ENCODE measurements at places on chromosomes 6 and 20. TPM values are rescaled to one million over a fixed set of nuclear protein-coding genes. Genes with fewer than 3 reads are reported as not detected.
A peak's percentile ranks its signal among the peaks of the same experiment; 100 is the strongest.

DNA sequence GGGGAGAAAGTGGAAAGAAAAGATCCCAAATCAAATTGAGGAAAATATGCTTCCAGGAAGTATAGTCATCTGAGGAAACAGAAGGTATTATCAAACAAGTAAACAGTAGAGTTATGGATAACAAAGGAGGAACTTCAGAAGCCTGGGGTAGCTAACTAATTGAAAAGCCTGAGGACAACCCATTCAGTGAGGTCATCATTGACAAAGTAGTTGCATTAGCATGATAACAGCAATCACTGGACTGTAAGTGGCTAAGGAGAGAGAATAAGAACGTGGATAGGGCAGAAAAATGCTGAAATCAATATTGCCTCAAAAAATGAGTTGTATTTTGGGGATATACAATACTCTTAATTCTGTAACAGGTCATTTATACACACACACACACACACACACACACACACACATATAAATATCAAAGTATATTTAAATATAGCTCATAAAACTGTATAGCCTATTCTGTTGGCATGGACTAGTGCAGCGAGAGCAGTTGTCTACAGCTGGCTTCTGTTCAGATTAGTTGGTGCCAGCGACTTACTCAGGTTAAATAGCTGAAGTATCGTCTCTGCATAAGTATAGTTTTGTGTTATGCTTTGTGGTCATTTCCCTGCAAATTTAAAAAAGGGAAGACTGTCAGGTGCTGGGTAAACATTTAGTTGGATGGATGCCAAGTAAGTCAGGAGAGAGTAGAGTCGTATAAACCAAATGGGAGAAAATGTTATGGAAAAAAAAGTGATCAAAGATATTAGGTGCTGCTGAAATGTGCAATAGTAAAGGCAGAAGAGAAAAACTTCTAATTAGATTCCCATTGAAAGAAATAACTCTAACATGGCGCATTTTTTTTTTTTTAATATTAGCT is 33.8 kb upstream of the CTAGE9 start:
- DNase-seq = no peak

GRCh38 chr20:53576195-53576580 is 17.5 kb downstream of the ZNF217 start:
- DNase-seq = no peak

The SLC4A11 gene
- total RNA-seq = 0.08 TPM

The SLC22A23 gene
- 13.6 TPM for total RNA-seq

GRCh38 chr6:84639396-84639795 is 125.0 kb downstream of the TBX18 start:
- DNase-seq = no peak

The SPTLC3 gene
- 0.38 TPM for total RNA-seq

The KHDC1L gene
- not detected for total RNA-seq

- no peak for DNase-seq
Observed at GRCh38 chr6:81861281-81861680, 108.8 kb upstream of the TENT5A start.

GRCh38 chr6:8872589-8872988 is 437.2 kb upstream of the SLC35B3 start:
- DNase-seq = no peak

The RNF182 gene
- total RNA-seq = 0.11 TPM

DNA sequence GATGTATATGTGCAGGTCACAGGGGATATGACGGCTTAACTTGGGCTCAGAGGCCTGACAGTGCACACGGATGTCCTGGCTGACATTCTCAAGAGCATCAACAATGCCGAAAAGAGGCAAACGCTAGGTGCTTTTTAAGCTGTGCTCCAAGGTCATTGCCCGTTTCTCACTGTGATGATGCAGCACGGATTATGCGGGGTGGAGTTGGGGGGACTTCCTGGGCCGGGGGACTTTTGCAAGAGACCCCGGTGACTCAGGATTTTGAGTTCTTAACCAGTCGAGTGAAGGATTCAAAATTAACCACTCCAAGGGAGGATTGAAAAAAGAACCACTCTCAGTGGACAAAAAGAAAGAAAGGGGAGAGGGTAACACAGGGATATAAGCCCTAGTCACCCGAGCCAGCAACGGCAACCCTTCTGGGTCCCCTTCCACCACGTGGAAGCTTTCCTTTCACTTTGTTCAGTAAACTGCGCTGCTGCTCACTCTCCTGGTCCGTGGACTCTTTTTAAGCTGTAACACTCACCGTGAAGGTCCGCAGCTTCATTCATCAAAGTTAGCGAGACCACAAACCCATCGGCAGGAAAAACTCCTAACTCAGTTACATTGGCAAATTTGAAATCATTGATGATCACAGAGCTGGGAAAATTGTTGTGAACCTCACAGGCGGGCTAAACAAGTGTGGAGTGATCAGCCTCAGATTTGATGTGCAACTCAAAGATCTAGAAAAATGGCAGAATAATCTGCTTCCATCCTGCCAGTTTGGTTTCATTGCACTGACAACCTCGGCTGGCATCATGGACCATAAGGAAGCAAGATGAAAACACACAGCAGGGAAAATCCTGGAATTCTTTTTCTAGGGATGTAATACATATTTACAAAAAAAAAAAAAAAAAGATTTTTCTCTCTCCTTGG is 199.3 kb downstream of the ARID1B start:
- DNase-seq = no peak

DNA sequence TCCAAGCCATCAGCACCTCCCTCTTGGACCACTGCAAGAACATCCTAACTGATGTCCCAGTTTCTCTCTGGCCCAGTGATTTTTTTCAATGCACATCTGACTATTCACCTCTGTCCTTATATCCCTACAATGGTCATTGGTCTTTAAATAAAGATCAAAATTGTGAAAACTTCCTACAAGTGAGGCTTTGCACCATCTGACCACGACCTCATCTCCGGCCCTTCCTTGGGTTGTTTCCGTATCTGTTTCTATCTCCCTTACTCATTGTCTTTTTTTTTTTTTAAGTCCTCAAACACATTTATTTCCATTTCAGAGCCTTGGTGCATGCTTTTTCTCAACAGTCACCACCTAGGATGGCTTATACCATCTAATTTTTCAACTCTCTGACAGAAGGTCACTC is 88.1 kb downstream of the IPCEF1 start:
- no peak for DNase-seq

GRCh38 chr6:53358440-53359094 is 9.8 kb upstream of the ELOVL5 start:
- no peak for DNase-seq

DNA sequence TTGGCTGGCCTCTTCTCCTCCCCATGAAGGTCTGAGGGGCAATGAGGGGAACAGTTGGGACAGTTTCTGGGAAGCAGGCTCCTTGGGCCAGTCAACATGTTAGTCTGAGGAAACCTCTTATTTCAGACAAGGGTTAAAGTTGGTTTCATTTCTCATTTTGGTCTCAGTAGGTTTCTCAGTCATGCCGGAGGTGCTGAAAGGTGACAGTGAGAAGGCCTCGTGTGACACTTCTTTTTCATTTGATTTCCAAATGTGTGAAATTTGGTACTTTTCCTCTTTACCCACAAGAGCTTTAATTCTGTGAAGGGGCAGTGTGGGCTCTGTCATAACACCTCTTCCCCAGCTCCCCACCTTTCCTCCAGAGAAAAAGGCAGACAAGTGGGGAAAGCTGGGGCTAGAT is 7.5 kb upstream of the GLP1R start:
- DNase-seq = no peak

The FKBP1C gene
- total RNA-seq = not detected

The KIF25 gene
- total RNA-seq = not detected

DNA sequence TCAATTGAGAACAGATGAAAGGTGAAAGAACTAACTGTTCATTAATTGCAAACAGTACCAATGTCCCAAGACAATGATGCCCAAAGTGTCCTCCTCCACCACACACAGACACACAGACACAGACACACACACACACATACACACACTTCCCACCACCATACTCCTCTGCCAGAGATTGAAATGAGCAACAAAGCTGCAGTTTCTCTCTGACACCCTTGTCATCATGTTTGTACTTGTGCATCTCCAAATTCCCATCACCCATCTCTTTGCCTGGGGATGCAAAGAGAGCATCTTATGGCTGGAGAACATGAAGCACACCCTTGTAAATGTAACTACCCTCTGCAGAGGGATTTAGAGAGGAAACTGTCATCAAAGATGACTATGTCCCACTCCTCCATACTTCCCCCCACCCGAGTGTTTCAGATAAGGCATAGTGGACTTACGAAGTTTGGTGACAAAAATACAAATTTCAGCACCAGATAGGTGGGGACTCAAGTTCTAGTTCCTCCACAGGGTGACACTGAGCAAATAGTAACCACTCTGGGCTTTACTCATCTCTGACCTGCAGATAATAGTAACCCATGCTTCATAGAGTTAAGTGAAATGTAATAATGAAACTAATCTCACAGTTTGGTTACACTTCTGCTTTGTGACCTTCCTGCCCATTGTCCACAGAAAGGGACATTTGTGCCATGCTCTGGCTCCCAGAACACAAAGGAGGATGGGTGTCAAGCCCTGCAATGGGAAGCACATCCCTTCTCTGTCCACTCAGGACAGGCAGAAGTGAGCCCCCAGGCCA is 8.7 kb downstream of the MAFB start:
- DNase-seq = no peak

The TNFRSF21 gene
- total RNA-seq = 0.92 TPM

GRCh38 chr6:44829836-44830235 is 442.3 kb downstream of the CDC5L start:
- DNase-seq = peak; percentile 45

GRCh38 chr20:19003366-19004336 is 190.1 kb downstream of the SCP2D1 start:
- DNase-seq = no peak

The HLA-DQB1 gene
- total RNA-seq = 21.5 TPM

The MCHR2 gene
- not detected for total RNA-seq

- DNase-seq = no peak
Observed at GRCh38 chr20:15060265-15061060, 723.1 kb upstream of the FLRT3 start.

The BPIFB4 gene
- total RNA-seq = not detected

GRCh38 chr6:81075974-81076373 is 676.5 kb downstream of the TENT5A start:
- DNase-seq = no peak

DNA sequence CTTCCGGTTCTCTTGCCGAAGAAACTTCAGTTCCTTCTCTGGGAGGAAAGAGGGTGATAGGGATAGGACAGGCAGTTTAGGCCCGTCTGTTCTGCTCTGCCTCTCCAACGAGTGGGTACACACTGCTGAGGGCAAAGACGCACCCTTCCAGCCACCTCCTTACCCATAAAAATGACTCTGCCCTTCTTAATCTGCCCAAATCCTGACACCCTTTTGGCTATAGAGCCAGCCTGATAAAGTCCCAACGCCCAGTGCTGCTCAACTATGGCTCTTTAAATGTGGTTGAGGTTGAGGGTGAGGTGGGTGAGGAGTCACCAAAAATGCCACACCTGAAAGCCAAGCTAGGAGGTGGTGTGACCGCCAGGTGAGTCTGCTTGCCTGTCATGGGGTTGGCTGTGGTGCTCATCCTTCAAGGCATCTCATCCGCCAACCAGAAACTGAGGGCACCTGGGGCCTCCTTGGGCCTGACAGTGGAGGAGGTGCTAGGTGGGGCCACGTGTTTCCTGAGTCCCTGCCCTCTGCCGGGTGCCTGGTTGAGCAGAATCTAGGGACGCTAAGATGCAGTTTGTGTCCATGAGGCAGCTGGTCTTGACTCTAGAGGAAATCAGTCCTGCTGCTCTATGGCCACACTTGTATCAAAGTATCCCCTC is 16.3 kb downstream of the CCDC167 start:
- DNase-seq = no peak

The FOXC1 gene
- not detected for total RNA-seq

DNA sequence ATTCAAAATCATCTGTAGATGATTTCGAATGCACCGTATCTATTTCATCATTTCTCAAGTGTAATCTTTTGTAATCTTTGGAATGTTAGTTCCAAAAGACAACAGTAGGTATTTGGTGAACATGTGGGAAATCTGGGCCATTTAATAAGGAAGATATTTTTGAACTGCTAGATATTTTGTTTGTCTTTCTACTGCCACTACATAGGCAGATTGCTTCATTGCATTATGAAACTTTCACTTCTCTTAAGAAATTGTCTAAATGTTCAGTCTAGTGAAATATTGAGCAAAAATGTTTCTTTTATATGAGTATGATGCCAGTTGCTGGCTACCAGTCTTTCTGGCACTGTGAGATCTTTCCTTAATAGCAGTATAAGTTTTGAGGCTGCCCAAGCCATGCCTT is 527.8 kb upstream of the RNF217 start:
- DNase-seq = no peak

GRCh38 chr6:69988458-69989126 is 122.2 kb downstream of the COL19A1 start:
- DNase-seq = no peak

DNA sequence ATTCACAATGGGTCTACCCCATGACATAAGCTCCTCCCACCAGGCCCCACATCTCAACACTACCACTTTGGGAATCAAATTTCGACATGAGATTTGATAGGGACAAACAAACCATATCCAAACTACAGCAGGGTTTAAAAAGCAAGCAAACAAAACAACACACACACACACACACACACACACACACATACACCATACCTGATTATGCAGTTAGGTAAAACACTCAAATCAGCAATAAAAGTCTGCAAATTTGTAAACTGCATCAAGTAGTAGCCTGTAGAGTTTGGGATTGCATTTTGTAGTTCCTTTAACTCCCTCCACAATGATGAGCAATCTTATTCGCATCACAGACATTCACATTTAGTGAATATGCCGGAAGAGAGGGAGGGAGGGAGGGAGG is 32.6 kb upstream of the TNFAIP3 start:
- no peak for DNase-seq

The RAB44 gene
- total RNA-seq = 0.22 TPM

DNA sequence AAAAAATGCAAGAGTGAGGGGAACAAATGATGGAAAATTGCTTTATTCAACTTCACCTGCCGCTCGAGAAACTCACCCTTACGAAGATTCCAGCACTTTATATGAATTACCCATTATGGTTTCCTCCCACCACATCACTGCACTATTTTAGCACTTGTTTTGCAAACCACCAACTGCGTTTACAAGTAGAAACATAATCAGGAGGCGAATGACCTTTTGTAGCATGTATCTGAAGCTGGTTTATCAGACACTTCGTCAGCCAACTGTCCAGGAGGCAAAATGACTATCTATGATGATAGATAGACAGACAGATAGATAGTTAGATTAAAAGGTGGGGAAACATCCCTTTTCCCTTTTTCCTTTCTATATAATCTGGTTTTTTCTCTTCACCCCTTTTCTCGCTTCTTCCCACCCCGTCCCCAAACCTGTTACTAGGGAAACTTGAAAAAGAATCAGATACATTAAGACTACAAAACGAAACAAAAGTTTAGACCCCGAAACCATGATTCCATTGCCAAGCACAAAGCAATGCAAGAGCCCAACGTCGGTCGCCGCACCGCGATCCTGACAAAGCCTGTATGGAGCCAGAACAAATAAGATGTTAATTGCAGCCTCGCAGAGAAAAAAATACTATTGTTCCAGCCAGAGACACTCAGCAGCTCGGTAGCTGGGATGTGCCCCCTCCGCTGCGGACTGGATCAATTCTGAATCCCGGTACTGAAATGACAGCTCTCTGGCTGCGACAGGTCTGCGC is 933 bp upstream of the ADGRB3 start:
- DNase-seq = no peak

The LAMA2 gene
- 0.06 TPM for total RNA-seq
